ENCODE measurements at places on chromosomes 2 and 18.

DNA sequence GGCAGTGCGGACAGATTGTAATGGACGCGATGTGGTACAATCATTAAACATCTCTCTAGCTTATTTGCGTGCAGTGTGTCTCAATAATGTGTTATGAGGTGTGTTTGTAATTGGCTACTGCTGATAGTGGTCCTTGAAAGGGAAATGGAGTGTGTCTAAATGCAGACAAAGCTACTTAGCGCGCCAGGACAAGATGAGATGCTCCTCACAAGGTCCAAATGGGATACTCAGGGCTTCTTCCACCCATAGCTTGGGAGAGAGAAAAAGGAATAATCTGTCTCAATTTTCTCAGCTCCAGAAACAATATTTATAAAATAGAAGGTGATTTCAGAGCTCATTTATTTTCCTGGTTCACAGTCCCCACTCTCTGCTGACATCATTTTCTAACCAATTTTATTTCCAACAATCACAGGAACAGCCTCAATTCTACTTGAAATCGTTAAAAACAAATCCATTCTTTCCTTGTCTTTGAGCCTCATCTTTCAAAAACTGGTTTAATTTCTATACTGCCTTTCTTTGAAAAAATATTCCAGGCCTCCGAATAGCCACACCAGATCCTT lies 28.5 kb downstream of the GALNT14 start:
- DNase-seq = no peak

- DNase-seq = no peak
Observed at GRCh38 chr18:75467281-75467795, 39.8 kb upstream of the SMIM21 start.

DNA sequence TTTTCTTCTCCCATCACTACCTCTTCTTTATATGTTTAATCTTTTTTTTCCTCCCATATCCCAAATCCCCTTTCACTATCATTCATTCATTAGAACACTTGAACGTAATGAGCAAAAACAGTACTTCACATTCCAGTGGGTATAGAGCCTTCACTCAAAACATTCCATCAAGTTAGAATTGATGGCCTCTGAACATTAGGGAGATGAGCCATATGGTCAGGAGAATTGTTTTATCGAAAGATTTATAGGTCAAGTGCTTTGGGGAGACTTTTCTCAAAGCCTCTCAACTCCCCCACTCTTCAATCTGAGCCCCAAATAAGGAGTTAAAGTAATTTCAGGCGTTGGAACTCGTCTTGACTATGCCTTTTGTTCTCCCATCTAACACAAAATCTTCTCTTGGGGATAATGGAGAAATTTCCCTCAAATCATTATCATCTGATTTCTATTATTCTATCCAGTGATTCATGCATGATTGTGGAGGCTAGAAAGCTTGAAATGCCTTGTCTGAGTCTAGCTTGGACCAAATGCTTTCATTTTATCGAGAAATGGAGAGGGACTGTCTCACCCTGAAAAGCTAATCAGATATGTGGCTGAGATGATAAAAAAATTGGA lies 79.2 kb downstream of the KIAA2012 start:
- DNase-seq = no peak

DNA sequence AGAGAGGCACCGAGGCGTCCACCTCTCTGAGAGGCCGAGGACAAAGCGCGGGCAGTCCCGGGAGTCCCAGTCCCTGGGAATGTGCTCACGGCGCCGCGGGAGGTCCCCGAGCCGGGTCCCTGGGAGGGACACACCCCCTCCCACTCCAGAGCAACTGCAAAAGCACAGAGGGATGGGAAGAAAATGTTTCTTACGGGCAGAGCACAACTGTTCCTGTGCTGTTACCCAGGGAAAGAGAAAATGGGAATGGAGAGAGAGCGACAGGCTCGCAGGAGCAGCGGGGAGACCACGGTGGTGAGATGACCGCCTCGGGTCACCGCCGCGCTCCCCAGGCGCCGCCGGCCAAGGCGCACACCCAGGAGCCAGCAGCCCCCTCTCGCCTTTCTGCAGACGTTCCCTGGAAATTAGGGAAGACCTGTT lies 1.2 kb upstream of the BCL11A start:
- no peak for DNase-seq

DNA sequence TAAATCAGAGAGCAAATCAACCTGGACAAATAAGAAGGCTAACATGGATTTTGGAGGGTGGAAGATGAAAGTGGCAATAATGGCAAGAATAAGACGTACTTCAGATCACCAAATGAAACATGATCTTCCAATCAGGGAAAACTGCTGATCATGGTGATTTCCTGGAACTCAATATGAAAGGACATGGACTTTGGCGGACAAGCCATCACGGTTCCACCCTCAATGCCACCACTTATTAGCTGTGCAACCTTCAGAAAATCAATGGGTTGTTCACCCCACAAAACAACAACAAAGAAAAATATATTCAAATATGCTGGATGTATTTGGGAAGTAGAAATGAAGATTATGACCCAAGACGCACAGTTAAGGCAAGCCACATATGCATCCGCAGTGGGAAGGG lies 81.7 kb downstream of the PPP1R1C start:
- no peak for DNase-seq

DNA sequence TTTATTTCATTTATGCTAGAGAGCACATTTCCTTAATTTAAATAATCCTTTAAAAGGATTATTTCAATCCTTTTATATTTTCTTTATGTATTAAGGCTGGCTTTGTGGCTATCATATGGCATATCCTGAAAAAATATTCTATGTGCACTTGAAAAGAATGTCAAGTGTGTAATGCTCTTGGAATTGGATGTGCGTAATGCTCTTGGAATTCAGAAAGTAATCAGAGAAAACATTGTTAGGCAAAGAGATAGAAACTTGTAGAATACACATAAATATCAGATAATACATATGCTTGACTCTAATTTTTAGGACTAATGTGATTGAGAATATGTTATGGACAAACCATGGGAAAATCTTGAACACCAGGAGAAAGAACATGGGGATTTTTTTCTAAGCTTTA lies 197.5 kb upstream of the COL3A1 start:
- DNase-seq = no peak

DNA sequence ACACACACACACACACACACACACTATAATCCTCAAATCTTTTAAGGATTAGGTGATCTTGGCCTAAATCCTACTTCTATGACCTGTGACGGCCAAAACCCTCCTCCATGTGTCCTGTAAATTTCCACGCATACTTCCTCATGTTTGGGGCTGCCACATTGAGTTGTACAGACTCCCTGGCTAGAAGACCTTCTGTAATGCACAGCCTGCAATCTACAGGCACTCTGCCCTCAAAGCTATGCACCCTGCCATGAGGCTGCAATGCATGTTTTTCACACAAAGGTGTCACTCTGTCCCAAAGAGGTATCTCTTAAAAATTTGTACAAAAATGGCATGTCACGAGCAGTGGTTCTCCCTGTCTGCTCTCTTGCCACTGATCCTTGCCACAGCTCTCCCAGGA lies 26.4 kb upstream of the B4GALT6 start:
- DNase-seq = no peak

DNA sequence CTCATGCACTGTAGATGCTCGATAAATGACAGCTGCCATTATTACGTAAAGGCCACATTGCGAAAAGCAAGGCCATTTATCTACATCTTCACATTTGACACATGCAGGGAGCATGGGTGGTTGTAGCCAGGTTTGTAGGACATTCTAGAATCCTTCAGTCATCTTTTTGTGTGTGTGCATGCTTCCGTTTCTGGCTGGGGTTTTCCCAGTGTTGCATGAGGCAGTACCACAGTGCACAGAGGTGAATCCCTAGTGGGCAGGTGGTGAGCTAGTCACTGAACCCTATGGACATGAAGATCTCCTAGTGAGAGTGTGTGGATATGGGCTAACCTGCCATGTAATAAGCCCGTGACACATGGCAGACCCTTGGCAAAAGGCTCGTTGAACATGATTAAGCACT lies 151.8 kb upstream of the SLC14A2 start:
- no peak for DNase-seq

- DNase-seq = no peak
Observed at GRCh38 chr2:172052000-172052983, 33.0 kb upstream of the DLX1 start.

DNA sequence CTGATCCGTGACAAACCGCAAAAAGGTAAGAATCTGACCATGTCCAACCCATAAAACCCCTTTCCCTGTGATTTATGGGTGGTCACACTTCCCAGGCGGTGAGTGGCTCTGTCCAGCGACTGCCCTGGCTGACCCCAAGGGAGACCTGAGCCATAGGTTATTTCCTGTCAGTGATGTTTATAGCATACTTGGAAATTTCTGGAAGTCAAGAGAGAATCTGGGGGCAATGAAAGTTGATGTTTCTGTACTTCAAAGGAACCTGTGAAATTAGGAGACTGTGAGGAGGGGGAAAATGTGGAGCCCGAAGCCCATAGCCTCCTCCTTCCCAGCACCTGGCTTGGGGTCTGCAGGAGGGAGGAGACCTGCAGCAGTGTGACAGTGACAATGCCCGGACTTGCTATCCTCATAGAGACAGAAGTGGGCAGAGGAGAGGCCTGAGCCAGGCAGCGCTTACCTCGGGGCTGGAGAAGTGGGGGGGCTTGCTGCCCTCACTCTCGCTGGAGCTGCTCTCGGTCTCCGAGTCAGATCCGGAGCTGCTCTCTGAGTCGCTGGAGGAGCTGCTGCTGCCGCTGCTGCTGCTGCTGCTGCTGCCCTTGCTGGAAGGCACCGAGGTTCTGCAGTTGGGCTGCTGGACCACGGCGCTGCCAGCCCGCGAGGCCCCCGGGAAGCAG lies 111.3 kb upstream of the REV1 start:
- no peak for DNase-seq

GRCh38 chr2:239731998-239732665 lies 293.0 kb downstream of the NDUFA10 start:
- no peak for DNase-seq

- DNase-seq = no peak
Observed at GRCh38 chr2:237904831-237905599, 45.6 kb downstream of the RAMP1 start.

GRCh38 chr18:79871026-79871390 lies 73.3 kb downstream of the KCNG2 start:
- DNase-seq = no peak

- DNase-seq = no peak
Observed at GRCh38 chr2:33216508-33217182, 259.8 kb upstream of the RASGRP3 start.

- no peak for DNase-seq
Observed at GRCh38 chr2:117785740-117786139, 28.8 kb upstream of the DDX18 start.

DNA sequence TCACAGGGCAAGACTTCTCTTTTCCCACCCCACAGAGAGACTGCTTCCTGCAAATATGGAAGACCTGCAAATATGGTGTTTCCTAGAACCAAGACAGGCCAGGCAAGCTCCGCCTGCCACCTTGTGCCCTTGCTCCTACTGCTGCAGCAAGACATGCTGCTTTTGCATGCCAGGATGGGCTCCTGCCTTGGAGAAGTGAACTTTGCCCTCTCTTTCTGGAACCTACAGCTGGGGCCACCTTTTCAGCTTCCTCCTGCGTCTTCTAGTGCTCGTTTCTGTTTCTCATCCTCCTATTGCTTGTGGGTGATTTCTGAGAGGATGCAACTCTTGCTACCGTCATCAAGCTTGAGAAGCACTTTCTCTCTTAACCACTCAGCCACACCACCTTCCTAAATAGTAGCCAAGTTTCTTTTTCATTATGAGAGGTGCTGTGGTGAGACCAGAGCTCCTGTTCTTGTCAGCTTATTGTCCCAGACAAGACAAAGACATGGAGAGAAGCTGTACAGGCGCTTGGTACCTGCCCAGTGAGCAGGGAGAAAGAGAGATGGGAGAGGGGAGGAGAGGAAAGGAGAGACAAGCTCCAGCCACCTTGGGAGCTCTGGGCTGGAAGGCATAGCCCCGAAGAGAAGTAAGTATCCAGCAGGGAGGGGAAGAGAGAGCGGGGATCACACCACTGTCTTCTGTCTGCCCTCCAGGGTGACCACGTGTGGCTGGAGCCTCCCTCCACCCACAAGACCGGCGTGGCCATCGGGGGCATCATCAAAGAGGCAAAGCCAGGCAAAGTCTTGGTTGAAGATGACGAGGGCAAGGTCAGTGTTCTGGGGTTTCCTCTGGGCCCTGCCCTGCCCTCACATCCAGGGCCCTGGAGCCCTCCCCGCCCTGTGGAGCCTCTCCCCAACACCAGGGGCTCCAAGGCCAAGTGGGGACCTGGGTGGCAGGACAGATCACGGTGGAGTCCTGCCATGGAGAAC lies 28.3 kb downstream of the MYO7B start:
- DNase-seq = no peak

- no peak for DNase-seq
Observed at GRCh38 chr2:149612122-149612521, 24.5 kb upstream of the MMADHC start.

- DNase-seq = no peak
Observed at GRCh38 chr2:42971947-42972736, 179.8 kb upstream of the HAAO start.

DNA sequence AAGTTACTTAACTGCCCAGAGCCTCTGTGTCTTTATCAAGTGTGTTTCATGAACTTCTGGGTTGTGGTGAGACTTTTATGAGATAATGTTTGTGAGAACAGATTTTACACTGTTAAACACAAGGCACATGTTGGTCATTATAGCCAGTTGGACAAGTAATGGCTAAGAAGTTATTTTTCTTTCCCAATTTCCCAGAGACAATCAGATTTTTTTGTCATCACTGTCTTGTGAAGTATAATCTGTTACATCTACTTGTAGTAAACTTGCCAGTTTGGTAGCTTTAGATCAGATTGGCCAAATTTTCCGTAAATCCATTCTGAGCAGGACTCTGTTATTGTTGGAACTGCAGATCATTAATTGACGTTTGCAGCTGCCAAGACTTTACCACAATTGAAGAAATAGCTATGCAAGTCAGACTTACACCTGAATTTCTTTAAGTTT lies 838.8 kb downstream of the SLC4A3 start:
- DNase-seq = no peak

DNA sequence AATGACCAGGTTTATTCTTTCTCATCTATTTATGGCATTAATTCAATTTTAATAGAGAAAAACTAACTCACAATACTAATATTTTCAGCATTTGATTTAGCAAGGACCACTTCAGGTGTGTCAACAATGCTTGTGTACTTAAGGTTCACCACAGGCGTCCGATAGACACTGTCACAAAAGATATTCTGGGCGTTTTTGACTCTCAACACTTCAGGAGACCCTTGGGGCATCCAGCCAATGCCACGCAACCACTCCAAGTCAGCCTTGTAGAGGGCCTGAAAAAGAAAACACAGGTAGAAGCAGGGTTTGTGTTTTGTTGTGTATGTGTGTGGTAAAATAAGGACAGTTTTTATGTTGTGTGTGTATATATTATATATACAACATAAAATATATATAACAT lies 158.2 kb downstream of the NEB start:
- no peak for DNase-seq

DNA sequence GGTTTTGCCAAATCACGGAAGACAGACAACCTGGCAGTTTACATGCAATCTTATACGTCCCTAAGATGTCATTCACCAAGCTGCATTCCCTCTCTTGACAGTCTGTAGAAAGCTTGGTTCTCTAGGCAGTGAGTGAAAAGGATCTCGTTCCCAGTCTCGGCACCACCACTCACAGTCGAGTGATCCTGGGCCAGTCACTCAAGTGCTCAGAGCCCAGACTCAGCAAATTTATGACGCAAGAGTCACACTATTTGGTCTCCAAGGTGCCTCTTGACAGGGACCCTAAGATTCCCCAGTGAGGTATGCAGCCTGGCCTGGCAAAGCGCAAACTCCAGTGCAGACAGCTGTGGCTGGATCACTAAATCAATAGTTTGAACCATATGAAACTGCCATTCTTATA lies 77.9 kb downstream of the EIPR1 start:
- no peak for DNase-seq

GRCh38 chr2:176261136-176261535 lies 8.1 kb upstream of the MTX2 start:
- no peak for DNase-seq

Measured in GOT3 (cell line).